Right ventricle myocardium inferior (tissue), 1 donor: ENCODE measurements at places on chromosomes 11 and 22.
A peak's percentile ranks its signal among the peaks of the same experiment; 100 is the strongest.

- DNase-seq: no peak
These were observed 15.4 kb downstream of the OR52K2 start for GRCh38 chr11:4464216-4465159.

DNA sequence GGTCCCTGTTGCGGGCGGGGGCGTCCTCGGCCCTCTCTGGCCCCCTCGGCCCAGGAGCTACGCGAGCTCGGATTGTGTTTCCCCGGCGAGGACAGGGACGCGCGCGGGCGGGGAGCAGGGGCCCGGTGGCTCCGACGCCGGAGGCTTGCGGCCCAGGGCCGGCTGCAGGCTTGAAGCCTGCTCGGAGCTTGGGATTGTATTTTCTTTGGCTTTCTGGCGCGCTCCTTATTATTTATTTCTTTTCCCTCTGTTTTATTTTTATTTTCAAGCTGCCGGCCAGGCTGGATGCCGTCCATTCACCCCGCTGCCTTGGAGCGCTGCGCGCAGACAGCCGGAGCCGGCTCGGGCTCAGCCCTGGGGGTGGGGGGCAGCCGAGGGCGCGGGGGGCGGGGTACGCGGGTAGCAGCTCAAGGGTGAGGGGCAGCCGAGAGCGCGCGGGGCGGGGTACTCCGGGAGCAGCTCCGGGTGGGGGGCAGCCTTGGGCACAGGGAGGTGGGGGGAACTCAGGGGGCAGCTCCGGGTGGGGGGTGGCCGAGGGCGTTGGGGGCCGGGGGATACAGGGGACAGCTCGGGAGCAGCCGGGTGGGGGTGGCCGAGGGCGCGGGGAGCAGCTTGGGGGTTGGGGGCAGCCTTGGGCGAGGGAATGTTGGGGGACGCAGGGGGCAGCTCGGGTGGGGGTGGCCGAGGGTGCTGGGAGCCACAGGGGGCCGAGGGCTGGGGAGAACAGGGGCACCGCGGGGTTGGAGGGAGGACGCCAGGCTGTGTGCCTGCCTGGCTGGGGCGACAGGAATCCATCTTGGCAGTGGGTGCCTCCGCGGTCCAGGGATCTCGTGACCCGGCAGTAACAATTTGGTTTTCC is 42.7 kb downstream of the KCNJ1 start:
- DNase-seq: no peak

DNA sequence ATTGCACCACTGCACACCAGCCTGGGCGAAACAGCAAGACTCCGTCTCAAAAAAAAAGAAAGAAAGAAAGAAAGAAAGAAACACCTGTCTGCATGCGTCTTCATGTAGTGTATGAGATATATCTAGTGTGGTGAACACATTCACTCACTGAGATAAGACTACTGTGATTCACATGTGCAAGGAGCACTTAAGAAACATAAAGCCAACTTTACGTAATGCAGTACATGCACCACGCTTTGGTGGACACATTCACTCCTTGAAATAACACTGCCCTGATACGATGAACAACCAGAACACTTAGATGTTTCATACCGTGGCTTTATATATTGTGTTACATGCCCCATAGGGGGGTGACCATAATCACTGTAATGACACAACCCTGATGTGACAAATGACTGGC is 96.0 kb downstream of the MICAL3 start:
- no peak for DNase-seq

GRCh38 chr22:20153945-20154344 is 3.1 kb upstream of the CCDC188 start:
- DNase-seq: no peak

DNA sequence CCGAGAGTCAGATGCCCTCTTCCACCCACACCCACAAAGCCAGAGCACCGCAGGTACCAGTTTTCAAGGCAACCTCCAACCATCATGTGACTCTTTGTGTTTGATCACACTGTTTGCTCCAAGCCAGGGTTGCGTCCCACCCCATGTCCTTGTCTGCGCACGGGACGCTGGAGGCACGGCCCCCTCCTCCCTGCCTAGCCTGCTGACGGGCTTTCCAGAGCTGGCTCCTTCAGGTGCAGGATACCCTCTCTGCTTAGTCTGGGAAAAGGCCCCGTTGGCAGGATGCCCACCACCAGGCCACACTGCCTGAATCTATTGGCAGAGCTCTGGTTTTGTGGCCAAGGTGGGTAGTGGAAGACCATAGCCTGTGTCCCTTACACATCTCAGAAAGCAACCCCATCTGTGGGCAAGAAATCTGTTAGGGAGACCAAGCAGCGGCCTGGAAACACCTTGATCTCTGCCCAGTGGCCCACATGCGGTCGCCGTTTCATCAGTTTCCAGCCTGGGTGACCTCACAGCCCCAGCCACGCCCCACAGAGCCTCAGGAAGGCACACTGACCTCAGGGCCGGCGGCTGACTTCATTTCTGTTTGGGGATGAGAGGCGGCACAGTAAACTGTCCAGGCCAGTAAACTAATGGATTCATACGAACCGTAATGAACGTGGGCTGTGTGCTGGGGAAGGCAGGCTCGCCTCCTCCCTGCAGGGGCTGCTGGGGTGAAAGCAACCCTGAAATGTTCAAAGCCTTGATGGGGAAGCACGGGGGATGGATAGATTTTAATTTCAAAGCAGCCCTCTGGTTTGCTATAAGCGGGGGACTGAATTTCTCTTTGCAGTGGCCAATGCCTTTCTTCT is 25.8 kb downstream of the CDPF1 start:
- DNase-seq: no peak

DNA sequence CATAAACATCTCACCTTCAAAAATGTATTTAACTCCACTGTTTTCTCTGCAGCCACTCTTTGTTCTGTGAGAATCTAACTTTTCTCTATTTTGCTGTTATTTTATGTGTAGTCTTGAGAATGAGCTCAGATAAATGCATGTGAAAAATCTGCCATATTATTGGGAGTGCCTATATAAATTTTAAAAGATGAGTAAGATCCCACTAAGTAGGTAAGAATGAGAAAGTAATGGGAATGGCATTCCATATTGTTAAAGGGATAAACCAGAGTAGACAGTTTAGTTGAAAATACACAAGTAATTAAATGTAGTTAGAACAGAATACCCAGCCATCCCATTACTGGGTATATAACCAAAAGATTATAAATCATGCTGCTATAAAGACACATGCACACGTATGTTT is 817.2 kb downstream of the FAM181B start:
- DNase-seq: no peak

GRCh38 chr11:111417766-111418435 is 38.8 kb upstream of the POU2AF1 start:
- peak; percentile 80 for DNase-seq

- no peak for DNase-seq
These were observed 225.1 kb upstream of the MPPED2 start for GRCh38 chr11:30811226-30811755.

GRCh38 chr22:50602338-50602700 is 1.7 kb downstream of the MAPK8IP2 start:
- no peak for DNase-seq

DNA sequence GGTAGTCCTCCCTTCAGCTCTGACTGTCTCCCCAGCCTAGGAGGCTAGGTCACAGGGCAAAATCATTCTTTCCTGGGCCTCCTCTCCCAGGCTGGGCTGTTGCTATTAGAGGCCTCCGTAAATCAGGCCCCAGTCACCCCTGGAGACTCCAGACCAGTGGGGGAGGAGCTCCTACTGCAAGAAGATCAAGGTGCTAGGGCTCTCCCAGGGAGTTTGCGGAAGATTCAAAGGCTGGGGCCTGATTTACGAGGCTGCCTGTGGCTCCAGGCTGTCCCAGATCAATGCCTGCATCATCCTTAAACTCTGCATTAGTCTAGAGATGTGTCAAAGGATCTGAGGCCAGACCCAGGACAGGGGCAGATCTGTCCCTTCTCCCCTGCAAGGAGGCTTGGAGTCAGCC is 346.2 kb downstream of the TENM4 start:
- no peak for DNase-seq

GRCh38 chr11:73274722-73275380 is 2.7 kb downstream of the P2RY6 start:
- DNase-seq: peak; percentile 57

GRCh38 chr22:40894417-40894816 is 32.5 kb upstream of the DNAJB7 start:
- DNase-seq: no peak

GRCh38 chr11:93484716-93485115 is 58.5 kb downstream of the SMCO4 start:
- DNase-seq: no peak

DNA sequence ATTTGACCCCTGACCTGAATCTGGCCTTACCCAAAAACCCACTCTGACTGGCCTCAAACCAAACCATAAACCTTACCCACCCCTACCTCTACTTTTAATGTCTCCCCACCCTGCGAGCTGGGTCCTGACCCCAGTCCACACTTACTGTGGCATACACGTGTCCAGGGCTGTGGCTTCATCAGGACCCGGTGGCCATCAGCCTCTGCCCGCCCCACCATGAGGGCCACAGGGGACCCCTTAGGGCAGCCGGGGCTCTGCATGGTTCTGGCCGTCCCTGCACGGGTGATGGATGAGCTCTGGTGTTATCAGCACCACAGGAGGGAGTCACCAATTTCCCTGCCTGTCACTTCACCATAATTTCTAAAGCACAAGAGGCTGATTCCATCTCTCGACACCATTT is 87.5 kb upstream of the LMO1 start:
- DNase-seq: peak; percentile 26

DNA sequence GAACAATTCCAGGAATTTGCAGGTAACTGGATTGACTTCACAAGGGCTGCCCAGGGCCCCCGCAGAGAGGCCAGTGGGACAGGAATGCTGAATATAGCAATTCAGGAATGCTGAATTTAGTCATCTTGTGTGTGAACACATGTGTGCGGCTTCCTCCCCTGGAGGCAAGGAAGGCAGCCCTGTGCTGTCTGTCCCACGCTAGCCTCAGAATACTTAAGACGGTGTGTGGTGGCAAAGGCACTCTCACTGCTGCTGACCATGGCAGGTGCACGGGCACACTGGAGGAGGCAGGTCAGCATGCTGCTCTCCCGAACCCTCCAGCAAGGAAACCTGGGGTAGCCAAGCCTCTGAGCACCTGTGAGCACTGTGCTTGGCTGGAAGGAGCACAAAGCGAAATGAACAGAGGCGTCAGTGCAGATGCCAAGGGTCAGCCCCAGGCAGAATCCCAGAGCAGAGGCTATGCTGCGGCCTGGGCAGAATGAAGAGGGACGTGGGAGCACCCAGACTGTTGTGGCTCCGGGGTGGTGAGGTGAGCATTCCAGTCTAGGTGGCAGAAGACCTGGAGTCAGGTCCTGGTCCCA is 2.7 kb downstream of the GNAZ start:
- peak; percentile 28 for DNase-seq

DNA sequence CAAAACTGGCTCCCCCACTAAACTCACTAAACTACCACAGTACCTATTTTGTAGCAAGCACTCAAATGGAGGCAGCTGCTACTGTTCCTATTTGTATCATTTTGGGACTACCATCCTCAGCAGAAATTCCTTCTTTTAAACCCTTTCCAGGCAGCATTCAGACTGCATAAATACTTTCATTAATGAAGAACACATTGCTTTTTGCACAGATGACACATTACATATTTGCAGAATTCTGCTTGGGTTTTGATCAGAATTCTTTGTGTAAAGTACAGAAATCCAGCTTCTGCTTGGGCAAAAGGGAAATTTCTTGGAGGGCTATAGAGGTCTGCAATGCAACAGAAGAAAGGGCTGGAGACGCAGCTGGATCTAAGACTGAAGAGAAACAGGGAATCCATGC is 24.2 kb downstream of the RBX1 start:
- DNase-seq: no peak

- no peak for DNase-seq
These were observed 61.9 kb downstream of the EHF start for GRCh38 chr11:34682825-34683224.

GRCh38 chr11:63698976-63699733 is 17.9 kb downstream of the RTN3 start:
- DNase-seq: no peak

GRCh38 chr11:36070213-36070953 is 126.5 kb downstream of the LDLRAD3 start:
- no peak for DNase-seq

- DNase-seq: no peak
These were observed 176.7 kb downstream of the SWAP70 start for GRCh38 chr11:9840460-9841004.

GRCh38 chr11:21653951-21654421 is 538.9 kb upstream of the ANO5 start:
- no peak for DNase-seq

- no peak for DNase-seq
These were observed 469 bp upstream of the OSBP2 start for GRCh38 chr22:30694171-30694639.

- no peak for DNase-seq
These were observed 825 bp downstream of the PTPMT1 start for GRCh38 chr11:47566149-47566698.

GRCh38 chr22:33542722-33543121 is 377.6 kb downstream of the LARGE1 start:
- no peak for DNase-seq

DNA sequence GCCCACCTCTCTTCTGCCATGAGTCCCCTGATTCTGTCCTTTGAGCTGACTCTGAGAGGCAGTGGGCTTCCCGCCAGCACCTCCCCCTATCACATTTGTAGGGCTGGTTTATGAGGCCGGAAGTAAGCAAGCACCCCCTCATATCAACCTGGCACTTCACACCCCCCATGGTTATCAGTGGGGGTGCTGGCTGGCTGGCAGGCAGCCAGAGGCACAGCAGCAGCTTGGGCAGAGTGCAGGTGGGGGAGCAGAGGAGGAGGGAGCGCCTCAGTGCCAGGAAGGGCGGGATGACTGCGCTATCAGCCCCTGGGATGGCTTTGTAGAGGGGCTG is 22.9 kb upstream of the CHRM4 start:
- DNase-seq: no peak

DNA sequence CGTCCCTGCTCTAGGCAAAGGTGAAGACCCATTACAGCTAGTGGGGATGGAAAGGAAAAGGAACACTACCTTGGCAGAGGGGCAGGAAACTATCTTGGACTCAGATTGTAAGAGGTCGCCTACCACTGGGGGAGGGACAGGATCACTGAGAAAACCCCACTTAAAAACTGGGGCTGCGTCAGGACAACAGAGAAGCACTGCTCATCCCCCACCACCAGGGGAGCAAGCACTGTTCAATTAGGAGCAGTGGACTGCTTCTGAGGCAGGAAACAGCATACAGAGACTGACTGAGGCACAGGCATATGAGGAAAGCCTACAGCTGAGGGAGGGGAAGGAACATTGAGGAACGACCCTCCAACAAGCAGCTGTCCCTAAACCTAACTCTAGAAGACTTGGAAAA is 20.8 kb upstream of the DLAT start:
- no peak for DNase-seq

- DNase-seq: no peak
These were observed 8.7 kb downstream of the PRDM11 start for GRCh38 chr11:45155058-45155551.
